ENCODE measurements at places on chromosomes 5 and 9. TPM values are rescaled to one million over a fixed set of nuclear protein-coding genes. Genes with fewer than 3 reads are reported as not detected.

GABRA6 gene
- total RNA-seq: 1.1 TPM

CDKN2B gene
- 28.7 TPM for total RNA-seq

CDC25C gene
- total RNA-seq: 23.7 TPM

WDR36 gene
- total RNA-seq: 18.0 TPM

SCGB3A2 gene
- total RNA-seq: not detected

NTRK2 gene
- total RNA-seq: 5.6 TPM

DNA sequence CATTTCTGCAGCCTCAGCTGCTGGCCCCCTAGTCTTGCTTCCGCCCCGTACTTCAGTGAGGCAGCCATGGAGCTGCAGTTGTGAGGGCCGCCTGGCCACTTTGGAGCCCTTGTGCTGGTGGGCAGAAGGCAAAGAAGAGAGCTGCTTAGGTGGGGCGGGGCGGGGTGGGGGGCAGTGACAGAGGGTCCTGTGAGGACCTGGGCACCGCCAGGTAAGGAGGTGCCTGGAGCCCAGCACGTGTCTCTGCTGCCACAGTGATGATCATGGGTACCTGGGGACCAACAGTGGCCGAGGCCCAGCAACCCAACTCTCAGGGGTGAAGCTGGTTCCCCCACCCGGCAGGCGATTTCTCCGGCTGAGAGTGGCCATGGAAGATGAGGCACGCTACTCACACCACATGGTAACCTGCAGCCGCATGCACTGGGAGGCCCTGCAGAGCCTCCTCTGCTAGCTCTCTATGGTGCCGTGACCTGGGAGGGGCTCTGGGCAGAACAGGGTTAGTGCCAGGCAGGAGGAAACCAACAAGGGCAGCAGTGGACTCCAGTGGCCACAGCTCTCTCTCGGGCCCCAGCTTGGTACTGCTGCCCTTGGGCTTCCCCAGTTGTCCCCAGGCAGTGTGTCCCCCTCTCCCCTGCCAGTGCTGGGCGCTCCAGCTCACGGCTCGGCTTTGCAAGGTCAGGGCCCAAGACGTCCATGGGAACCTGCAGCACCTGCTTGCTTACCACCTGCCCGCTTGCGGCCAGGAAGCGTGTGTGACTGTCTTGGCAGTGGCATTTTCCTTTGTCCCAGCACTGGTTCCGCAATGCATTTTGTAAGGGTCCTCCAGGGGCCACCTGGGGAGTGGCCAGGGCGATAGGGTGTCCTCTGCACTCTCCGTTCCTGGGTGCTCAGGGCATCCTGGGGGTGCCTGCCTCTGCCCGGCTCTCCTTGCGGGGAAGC lies 24.0 kb downstream of the NDUFS6 start:
- no peak overlapping the region for H3K4me3 ChIP-seq
- no peaks in the 10 kb centered on the region for H3K36me3 ChIP-seq
- no peak for DNase-seq
- no peaks in the 10 kb centered on the region for H3K27me3 ChIP-seq
- no peak overlapping the region for H3K27ac ChIP-seq

DNA sequence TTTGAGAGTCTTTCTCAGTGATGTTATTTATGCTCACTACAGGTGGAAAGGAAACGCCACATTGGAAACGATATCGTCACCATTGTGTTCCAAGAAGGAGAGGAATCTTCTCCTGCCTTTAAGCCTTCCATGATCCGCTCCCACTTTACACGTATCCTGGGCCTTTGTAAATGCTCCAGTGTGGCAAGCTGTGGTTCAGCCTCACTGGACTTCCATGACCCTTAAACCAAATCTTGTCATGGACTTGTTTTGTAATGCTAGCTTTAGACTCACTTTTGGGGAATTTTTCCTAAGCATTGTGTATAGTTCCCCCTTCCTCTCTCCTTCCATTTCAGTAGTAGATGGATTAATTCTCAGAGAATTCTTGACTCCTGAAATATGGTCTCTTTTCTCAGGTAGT lies 60.9 kb upstream of the SLC2A8 start:
- DNase-seq: no peak
- peaks cover 27% of the 10 kb centered on the region for H3K4me1 ChIP-seq
- no peak overlapping the region for H3K27ac ChIP-seq

- no peak overlapping the region for H3K4me3 ChIP-seq
- no peak overlapping the region for H3K27ac ChIP-seq
- no peaks in the 10 kb centered on the region for H3K36me3 ChIP-seq
Measured at GRCh38 chr5:73442231-73442811, 6.3 kb downstream of the FOXD1 start.

DNA sequence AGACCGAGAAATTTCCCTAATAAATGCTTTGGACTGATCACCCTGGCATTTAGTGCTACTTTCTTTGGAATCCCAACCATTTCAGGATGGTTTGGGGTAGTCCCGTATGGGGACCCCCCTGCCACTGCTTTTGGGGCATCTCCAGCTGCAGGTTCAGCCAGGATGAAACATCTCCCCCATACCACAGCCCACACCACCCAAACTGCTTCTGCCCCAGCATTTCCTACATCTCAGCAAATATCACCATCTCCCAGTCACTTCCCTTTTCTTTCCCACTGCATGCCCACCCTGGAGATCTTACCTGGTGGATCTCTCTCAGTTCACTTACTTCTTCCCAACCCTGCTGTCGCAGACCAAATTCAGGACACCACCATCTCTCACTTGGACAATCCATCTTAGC lies 4.8 kb upstream of the P4HA2 start:
- no peak for DNase-seq
- no peak overlapping the region for H3K4me3 ChIP-seq
- no peaks in the 10 kb centered on the region for H3K36me3 ChIP-seq
- no peaks in the 10 kb centered on the region for H3K4me1 ChIP-seq

- H3K4me1 ChIP-seq: peaks cover 11% of the 10 kb centered on the region
- H3K4me3 ChIP-seq: no peak overlapping the region
- H3K36me3 ChIP-seq: no peaks in the 10 kb centered on the region
- H3K27me3 ChIP-seq: no peaks in the 10 kb centered on the region
Measured at GRCh38 chr5:172722327-172722815, 48.6 kb downstream of the DUSP1 start.

DNA sequence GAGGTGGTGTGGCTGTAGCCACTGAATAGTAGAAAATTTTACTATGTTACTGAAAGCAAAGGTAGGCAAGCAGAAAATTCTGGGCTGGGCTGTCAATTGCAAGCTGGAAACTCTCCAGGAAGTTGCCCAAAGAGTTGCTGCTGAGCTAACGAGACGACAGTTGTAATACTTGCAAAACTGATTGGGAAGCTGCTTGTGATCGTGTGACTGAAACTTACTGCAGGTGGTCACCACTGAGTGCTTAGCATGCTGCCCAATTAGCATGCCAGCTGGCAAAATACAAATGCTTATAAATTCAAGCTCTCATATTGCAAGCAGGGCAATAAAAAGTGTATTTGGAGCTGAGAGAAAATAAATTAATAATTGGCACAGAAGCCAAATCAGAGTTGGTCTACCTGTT lies 758.5 kb upstream of the EDIL3 start:
- no peaks in the 10 kb centered on the region for H3K27me3 ChIP-seq
- no peak for DNase-seq
- H3K4me1 ChIP-seq: no peaks in the 10 kb centered on the region
- H3K36me3 ChIP-seq: no peaks in the 10 kb centered on the region
- no peak overlapping the region for H3K27ac ChIP-seq

- peak; percentile 90 for DNase-seq
- H3K36me3 ChIP-seq: no peaks in the 10 kb centered on the region
- no peak overlapping the region for H3K4me3 ChIP-seq
- H3K27me3 ChIP-seq: no peaks in the 10 kb centered on the region
- H3K27ac ChIP-seq: no peak overlapping the region
Measured at GRCh38 chr9:94065535-94065961, 18.7 kb upstream of the PTPDC1 start.

DNA sequence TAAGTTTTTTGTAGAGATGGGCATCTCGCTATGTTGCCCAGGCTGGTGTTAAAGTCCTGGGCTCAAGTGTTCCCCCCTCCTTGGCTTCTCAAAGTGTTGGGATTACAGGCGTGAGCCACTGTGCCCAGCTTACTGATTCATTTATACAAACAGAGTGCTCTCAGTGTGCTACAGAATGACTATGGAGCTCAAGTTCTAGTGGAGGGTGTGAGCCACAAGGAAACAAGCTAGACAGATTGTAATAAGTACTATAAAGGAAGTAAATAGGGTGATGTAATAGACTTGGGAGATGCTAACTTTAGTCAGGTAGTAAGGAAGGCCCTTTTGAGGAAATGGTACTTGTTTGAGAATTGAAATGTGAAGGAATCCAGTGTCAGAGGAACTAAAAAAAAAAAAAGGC lies 1.7 kb upstream of the TMEM267 start:
- H3K36me3 ChIP-seq: no peaks in the 10 kb centered on the region
- peak overlapping the region; percentile 96 for H3K27ac ChIP-seq
- DNase-seq: no peak
- H3K27me3 ChIP-seq: no peaks in the 10 kb centered on the region

DNA sequence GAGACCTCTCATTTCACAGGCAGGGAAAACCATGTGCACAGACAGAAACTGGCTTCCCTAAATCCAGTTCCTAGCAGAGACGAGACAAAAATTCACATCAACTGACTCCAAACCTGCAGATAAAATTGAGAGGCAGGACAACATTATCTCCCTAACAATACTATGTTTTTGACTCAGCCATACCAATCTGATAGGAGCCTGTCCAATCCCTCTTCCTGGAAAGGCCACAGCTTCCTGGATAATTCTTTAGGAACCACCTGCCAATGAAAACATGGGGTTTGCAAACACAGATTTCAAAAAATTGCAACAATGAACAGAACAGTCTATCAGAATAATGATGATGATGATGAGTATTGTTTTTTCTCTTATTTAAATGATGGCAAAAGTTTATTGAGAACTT lies 22.4 kb downstream of the SH3TC2 start:
- peaks cover 5% of the 10 kb centered on the region for H3K4me1 ChIP-seq
- H3K4me3 ChIP-seq: no peak overlapping the region
- H3K27ac ChIP-seq: no peak overlapping the region
- H3K27me3 ChIP-seq: no peaks in the 10 kb centered on the region
- DNase-seq: no peak

DNA sequence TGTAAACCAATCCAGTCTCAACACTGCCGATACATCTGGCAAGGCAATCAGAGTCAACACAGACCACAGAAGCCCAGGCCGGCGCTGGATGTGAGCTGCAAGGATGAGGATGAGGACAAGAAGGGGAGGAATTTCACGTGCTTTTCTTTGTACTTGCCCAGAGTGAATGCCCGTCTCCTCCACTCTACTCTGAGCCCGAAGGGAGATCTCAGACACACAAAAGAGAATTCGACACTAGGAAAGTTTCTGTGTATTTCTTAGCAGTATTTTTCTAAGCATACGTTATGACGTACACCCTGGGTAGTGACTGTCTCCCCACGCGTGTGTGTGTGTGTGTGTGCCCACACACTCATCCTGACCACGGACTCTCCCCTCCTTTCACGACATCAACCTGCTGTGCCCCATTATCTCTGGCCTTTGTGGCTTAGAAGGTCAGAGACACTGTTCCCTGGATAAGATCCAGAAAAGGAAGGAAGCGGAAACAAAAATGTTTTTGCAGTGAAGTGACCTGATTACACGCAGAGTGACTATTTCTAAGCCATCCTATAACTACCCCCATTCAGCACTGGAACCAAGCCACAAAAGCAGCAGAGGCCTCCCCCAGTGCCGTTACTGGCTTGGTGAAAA lies 227.3 kb upstream of the DAPK1 start:
- H3K27me3 ChIP-seq: no peaks in the 10 kb centered on the region
- no peak overlapping the region for H3K27ac ChIP-seq
- no peaks in the 10 kb centered on the region for H3K36me3 ChIP-seq

- H3K4me1 ChIP-seq: peaks cover 21% of the 10 kb centered on the region
- H3K4me3 ChIP-seq: peak within 1 kb of the TSS; percentile 93
- H3K36me3 ChIP-seq: no peaks in the 10 kb centered on the region
- H3K27ac ChIP-seq: peak within 1 kb of the TSS; percentile 89
Measured at GRCh38 chr9:128127568-128127989, at the start of gene PTGES2. Gene PTGES2, minus strand, starts transcription at chr9:128127729. Its CDS starts 12 bp downstream, at chr9:128127717.

- H3K4me3 ChIP-seq: no peak overlapping the region
- DNase-seq: no peak
- no peaks in the 10 kb centered on the region for H3K27me3 ChIP-seq
- no peak overlapping the region for H3K27ac ChIP-seq
Measured at GRCh38 chr9:38432922-38433510, 8.8 kb upstream of the IGFBPL1 start.

GRCh38 chr5:61507232-61507631 lies 175.2 kb downstream of the ZSWIM6 start:
- H3K4me3 ChIP-seq: no peak overlapping the region
- no peak for DNase-seq
- H3K4me1 ChIP-seq: no peaks in the 10 kb centered on the region
- H3K27me3 ChIP-seq: no peaks in the 10 kb centered on the region
- H3K36me3 ChIP-seq: no peaks in the 10 kb centered on the region
- H3K27ac ChIP-seq: no peak overlapping the region

DNA sequence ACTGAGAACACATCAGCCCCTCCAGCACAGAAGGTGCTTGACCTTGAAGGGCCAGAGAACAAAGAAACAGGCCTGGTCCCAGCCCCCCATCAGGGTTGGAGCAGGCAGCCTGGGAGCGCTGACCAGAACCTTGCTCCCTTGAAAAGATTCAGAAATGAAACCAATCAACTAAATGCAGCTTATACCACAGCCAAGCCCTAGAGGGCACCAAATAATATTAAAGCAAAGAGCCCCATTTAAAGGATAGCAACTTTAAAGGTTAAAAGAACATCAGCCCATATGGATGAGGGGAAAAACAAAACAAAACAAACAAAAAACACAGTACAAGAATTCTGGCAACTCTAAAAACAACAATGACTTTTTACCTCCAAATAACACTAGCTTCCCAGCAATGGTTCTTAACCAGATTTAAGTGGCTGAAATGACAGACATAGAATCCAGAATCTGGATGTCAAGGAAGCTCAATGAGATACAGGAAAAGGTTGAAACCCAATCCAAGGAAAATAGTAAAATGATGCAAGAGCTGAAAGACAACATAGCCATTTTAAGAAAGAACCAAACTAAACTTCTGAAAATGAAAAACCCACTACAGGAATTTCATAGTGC lies 471.9 kb downstream of the MTRR start:
- no peak overlapping the region for H3K4me3 ChIP-seq
- no peak overlapping the region for H3K27ac ChIP-seq
- H3K36me3 ChIP-seq: no peaks in the 10 kb centered on the region
- DNase-seq: no peak

- H3K4me3 ChIP-seq: no peak overlapping the region
- H3K27me3 ChIP-seq: no peaks in the 10 kb centered on the region
- H3K27ac ChIP-seq: no peak overlapping the region
- DNase-seq: peak; percentile 25
Measured at GRCh38 chr5:157543825-157544622, 31.6 kb downstream of the ADAM19 start.

DNA sequence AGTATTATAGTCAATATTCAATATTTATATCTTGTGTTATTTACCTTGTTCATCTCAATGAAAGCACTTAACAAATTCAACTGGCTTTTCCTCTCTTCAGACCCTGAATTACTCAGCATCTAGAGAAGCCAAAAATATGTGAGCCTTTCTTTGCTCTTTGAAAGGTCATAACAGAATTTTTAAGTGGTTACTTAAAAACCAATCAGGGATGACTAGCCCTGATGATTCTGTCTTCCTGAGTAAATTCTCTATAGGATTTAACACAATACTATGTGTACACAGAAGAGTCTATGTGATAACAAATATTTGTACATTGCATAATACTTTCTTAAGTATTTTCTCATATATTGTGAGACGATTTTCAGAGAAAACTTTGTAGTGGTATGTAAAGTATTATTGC lies 546.3 kb downstream of the MAT2B start:
- no peak overlapping the region for H3K4me3 ChIP-seq
- no peak for DNase-seq
- no peaks in the 10 kb centered on the region for H3K36me3 ChIP-seq
- H3K27ac ChIP-seq: no peak overlapping the region
- no peaks in the 10 kb centered on the region for H3K4me1 ChIP-seq

GRCh38 chr9:9099646-9100045 lies 1300.1 kb upstream of the DMAC1 start:
- no peaks in the 10 kb centered on the region for H3K27me3 ChIP-seq
- no peaks in the 10 kb centered on the region for H3K36me3 ChIP-seq
- DNase-seq: no peak
- H3K4me1 ChIP-seq: no peaks in the 10 kb centered on the region
